ENCODE measurements at places on chromosomes 16 and 17.

- no peak for DNase-seq
These were observed 40.1 kb downstream of the AKAP10 start for GRCh38 chr17:19937522-19937921.

GRCh38 chr17:77455111-77455890, 314.5 kb downstream of the SEC14L1 start:
- no peak for DNase-seq

GRCh38 chr16:82633964-82634600, 7.3 kb downstream of the CDH13 start:
- peak; percentile 84 for DNase-seq

- no peak for DNase-seq
These were observed 20.7 kb downstream of the GSG1L start for GRCh38 chr16:28042811-28043210.

DNA sequence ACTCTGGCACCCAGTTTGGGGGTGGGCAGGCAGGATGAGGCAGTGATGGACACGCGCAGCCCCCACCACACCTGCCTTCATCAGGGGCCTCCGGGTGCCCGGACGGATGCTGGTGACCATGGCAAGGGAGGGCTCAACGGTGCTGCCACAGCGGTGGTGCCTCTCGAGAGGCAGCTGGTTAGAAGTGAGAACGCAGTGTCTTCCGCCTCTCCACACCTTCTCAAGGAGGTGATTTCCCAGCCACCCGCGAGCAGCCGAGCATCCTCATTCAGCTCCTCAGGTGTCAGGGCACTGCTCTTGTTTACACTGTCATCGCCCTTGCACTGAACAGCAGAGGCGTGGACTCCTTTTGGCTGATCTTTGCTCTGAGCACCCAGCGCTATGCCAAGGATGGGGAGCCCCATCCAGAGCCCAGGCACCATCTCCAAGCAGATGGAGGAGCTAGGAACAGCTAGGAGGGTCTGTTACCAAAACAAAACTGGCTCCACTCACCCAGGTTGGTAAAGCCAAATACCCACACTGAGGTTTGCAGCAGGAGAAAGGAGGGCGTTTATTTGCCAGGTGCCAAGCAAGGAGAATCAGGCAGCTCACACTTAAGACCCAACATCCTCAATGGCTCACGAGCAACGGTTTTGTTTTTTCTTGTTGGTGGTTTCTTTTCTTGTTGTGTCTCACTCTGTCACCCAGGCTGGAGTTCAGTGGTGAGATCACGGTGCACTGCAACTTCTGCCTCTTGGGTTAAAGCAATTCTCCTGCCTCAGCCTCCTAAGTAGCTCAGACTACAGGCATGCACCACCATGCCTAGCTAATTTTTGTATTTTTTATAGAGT, 174.3 kb upstream of the TNRC6C start:
- DNase-seq: no peak

- no peak for DNase-seq
These were observed 148.9 kb downstream of the SPACA3 start for GRCh38 chr17:33140413-33141099.

DNA sequence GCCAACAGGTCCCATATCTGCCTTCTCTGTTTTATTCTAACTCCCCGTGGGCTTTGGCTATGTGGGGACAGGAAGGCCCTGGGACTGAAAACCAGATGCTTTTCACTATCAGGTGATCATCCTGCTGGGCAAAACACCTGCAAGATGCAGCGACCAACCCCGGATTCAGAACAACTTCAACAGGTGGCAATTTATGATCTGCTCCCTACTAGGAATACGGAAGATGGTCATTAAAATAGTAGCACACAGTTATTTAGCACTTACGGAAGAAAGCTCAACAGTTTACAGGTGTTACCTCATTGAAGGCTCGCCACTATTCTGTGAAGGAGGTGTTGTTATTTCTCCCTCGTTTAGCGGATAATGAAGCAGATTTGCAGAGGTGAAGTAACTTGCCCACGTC, 7.8 kb upstream of the SLC5A11 start:
- no peak for DNase-seq

- DNase-seq: no peak
These were observed 2.5 kb downstream of the CIAPIN1 start for GRCh38 chr16:57444711-57445110.

DNA sequence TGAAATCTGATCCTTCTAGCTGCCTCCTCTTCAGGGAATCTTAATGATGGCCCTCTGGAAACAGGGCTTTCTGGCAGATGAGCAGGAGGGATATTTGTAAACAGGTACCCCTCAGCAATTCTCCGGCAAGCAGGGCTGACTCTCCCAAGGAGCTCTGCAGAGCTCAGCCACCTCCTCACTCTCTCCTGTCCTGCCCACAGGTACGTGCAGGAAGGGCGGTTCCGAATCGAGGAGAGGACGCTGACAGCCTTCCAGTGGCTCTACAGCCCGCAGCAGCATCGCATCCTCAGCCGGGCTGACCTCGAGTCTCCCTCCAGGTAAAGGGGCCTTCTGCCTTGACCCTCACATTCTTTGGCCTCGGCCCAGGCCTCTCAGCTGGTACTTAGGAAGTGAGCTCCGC, 20.7 kb upstream of the CCDC92B start:
- no peak for DNase-seq

DNA sequence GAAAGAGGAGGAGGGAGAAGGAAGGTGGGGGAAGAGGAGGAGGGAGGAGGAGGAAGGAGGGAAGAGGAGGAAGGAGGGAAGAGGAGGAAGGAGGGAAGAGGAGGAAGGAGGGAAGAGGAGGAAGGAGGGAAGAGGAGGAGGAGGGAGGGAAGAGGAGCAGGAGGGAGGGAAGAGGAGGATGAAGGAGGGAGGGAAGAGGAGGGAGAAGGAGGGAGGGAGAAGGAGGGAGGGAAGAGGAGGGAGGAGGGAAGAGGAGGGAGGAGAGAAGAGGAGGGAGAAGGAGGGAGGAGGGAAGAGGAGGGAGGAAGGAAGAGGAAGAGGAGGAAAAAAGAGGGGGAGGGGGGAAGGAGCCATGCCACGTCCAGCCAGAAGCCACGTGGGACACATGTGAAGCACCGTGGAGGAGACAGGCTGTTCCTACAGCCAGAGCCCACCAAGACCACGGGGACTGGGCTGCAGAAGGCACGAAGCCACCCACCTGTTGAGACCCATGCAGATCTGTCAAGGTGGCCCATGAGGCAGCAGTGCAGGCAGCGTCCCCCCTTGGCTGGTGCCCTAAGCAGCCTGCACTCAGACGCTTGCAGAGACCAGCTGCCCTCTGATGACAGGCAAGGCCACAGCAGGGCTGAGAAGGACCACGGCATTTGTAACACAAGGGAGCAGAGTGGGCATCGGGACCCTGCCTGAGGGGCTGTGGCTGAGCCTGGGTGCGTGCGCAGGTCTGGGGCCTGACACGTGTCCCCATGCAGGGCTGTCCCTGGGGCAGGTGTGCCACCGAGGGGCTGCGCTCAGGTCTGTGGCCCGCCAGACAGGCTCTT, 10.3 kb downstream of the NDUFAF8 start:
- peak; percentile 7 for DNase-seq

DNA sequence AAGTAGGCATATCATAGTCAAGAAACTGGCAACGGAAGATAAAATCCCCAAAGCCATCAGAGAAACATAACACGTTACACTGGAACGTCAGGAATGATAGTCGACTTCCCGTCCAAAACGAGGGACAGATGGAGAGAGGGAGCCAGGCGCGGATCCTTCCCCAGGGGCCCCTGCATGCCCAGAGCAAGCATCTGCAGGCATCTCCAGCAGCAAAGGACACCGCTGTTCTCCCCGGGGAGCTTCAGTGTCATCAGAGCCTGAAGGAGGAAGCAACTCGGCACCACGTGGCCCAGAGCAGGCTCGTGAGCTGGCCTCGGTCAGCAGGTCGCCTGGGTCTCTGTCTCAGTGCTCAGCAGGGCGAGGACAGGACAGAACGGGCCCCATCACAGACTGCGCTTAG, 50.1 kb downstream of the LMF1 start:
- peak; percentile 74 for DNase-seq

- no peak for DNase-seq
These were observed 86.1 kb downstream of the ZNF778 start for GRCh38 chr16:89303617-89304016.

- DNase-seq: no peak
These were observed 136.1 kb upstream of the CIBAR2 start for GRCh38 chr16:85248342-85248741.

GRCh38 chr16:88742896-88743605, 36.7 kb downstream of the CTU2 start:
- DNase-seq: no peak

DNA sequence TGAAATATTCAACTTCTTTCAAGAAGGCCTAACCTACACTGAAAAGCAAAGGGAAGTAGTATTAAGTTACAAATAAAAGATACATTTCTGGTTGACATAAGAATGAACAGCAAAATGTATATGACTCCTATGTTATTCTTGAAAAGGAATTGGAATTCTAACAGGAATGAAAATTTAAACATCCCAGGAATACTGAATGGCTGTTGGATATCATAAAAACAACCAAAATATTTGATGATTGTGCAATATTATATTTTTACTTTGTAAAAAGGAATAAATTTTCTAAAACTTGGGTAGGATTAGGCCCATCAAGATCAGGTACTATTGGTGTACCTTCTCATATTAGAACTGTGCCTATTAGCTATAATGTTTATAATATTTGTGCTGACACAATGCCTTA, 50.0 kb downstream of the CYB5B start:
- no peak for DNase-seq

- DNase-seq: no peak
These were observed 6.1 kb downstream of the MINK1 start for GRCh38 chr17:4839221-4839620.

- DNase-seq: no peak
These were observed 203.9 kb downstream of the CEP112 start for GRCh38 chr17:65987988-65988387.

DNA sequence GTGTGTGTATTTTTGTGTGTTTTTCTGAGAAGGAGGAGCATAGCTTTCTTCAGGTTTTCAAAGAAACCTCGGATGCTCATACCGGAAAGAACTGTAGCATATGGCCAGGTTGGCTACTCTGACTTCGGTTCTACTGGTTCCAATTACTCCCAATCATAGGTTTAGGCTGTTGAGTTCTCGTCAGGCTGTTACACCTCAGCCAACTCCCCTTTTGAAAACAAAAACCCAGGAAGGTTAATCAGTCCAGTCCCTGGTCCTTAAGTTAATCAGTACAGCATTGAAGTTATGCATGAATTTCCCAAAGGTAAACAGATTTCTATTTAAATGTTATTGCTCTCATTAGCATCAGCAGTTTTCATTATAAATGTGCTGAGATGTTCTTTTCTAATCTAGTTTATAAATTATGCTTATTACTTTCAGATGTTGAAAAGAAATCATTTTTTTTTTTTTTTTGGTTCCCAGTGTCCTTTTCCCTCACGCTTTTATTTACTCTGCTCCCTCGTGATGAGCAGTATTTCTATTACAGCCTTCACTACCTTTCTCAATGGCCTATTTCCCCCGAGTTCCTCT, 111.0 kb downstream of the NPIPB5 start:
- DNase-seq: no peak

- no peak for DNase-seq
These were observed 34.0 kb downstream of the WSB1 start for GRCh38 chr17:27327871-27328270.

- no peak for DNase-seq
These were observed 53.3 kb upstream of the KCNJ16 start for GRCh38 chr17:70021726-70022125.

GRCh38 chr16:84220851-84221250, 19.0 kb downstream of the KCNG4 start:
- DNase-seq: no peak

All from psoas muscle (tissue), 8 donors.